ENCODE measurements at places on chromosomes 6 and 20.

DNA sequence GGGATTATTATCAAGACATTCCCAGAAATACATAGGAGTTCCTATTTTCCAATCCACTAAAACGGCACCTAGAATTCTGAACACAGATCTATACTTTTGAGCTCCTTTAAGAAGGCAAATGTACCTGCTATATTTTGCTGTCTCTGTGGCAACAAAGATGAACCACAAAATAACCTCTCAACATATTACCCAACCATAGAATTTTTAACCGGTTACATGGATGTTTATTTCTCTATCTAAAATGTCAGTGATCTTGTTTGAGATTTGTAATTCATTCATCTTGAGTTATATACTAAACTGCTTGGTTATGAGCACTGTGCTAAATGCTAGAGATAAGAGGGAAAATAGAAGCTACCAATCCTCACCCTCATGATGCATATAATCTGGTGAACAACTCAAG lies 117.5 kb upstream of the HMGCLL1 start:
- DNase-seq: no peak

DNA sequence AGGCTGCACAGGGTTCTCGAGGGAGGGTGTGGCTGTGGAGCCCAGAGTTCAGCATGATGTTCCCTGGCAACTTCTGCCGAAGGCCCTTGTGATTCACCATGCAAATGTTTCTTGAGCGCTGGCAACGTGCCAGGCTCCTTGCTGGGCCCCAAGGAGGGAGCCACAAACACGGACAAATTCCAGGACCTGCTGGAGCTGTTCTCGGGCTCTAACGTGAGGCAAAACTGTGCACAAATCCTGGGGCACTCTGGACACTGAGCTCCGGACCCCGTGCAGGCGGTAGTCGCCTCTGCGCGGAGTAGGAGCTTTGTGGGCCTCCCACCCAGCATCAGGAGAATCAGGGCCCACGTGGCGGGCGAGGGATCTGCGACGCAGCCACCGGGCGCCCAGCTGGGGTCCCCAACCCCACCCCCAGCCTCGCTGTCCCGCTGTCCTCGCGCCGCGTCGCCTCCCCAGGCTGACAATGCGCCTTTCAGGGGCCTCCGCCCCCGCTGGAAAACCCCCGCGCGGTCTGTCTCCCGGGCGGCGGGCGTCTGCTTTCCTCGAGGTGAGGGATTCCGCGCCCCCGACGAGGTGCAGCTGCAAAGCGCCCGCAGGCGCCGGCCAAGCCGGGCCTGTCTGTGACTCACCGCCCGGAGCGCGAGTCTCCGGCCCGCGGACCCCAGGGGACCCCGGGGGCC lies 31.7 kb upstream of the SCUBE3 start:
- peak; percentile 14 for DNase-seq

GRCh38 chr6:7112171-7112570 lies 4.4 kb downstream of the RREB1 start:
- DNase-seq: no peak

DNA sequence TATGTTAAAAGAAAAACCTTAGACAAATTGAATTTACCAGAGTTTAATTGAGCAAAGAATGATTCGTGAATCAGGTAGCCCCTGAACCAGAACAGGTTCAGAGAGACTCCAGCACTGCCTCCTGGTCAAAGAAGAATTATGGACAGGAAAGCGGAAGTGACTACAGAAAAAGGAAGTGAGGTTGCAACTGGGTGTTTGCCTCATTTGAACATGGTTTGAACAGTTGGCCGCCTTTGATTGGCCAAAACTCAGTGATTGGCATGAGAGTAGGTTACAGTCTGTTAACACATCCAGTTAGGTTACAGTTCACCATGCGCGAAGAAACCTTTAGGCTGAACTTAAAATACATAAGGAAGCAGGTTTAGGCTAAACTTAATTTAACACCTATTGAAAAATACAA lies 248.8 kb downstream of the TFAP2A start:
- DNase-seq: no peak

DNA sequence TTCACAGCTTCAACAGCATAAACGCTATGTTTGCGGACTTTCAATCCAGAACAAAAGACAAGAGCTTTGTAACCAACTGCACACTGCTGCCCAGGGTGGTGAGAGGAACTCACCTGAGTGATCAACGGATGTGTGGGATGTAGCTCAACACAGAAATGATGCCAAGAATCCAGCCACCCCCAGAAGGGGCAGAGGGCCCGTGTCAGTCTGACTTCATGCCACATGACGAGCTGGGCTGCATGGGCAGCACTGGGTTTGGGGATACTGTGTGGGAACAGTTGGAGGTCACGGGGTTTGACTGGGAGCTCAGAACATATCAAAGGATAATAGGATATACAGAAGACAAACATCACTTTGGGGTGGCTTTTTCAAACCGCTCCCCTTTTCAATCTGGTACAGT lies 79.4 kb upstream of the TRAF3IP2 start:
- no peak for DNase-seq

DNA sequence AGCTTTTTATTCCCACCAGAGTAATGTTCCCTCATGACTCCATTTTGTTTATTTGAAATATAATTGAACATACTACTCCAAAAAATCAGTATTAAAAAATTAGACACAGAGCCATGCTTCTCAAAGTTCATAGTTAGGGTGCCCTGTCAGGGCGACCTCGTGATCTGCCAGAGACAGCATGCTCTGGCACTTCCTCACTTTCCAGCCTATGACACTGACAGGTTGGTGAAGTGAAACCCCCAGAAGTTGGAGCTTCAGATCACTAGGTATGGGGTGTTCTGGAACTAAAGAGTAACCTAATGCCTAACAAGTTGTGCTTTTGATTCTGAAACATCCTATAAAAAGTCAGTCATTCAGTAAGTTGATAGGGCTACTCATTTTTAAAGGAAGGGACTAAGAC lies 93.0 kb downstream of the TBC1D7 start:
- no peak for DNase-seq

DNA sequence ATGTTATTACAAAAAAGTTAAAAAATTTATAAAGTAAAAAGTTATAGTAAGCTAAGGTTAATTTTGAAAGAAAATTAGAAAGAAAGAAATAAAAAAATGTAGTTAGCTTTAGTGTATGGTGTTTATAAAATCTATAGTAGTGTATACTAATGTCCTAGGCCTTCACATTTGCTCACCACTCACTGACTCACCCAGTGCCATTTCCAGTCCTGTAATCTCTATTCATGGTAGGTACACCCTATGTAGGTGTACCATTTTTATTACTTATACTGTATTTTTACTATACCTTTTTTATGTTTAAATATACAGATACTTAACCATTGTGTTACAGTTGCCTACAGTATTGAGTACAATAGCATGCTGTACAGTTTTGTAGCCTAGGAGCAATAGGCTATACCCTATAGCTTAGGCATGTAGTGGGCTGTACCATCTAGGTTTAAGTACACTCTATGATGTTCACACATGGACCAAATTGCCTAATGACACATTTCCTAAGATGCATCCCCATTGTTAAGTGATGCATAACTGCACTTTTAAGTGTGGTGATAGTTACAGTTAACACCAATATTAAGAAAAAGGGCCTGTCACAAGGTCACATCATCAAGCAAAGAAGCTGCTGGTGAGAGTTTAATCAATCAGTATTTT lies 8.0 kb downstream of the CD2AP start:
- no peak for DNase-seq

GRCh38 chr6:32954986-32955802 lies 2.3 kb upstream of the HLA-DMA start:
- DNase-seq: no peak

- no peak for DNase-seq
These were observed 38.1 kb downstream of the PNLDC1 start for GRCh38 chr6:159838020-159838744.

DNA sequence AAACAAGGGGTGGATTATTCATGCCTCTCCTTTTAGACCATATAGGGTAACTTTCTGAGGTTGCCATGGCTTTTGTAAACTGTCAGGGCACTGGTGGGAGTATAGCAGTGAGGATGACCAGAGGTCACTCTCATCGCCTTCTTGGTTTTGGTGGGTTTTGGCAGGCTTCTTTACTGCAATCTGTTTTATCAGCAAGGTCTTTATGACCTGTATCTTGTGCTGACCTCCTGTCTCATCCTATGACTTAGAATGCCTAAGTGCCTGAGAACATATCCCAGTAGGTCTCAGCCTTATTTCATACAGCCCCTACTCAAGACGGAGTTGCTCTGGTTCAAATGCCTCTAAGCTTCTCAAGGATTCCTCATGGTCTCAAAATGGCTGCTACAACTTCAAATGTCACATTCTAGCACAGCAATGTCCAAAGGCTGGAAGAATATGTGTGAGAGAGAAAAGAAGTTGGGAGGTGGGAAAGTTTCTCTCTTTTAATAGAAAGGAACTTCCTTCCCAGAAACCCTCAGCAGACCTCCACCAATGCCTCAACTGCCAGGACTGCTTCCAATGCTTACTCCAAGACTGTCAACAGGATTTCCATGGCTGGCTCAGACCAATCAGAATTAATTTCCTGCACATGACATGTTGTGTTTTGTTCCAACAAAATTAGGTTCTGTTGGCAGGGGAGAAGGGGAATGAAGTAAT lies 46.6 kb upstream of the SLC9A8 start:
- DNase-seq: no peak

GRCh38 chr6:138685257-138685656 lies 88.3 kb upstream of the CCDC28A start:
- no peak for DNase-seq

DNA sequence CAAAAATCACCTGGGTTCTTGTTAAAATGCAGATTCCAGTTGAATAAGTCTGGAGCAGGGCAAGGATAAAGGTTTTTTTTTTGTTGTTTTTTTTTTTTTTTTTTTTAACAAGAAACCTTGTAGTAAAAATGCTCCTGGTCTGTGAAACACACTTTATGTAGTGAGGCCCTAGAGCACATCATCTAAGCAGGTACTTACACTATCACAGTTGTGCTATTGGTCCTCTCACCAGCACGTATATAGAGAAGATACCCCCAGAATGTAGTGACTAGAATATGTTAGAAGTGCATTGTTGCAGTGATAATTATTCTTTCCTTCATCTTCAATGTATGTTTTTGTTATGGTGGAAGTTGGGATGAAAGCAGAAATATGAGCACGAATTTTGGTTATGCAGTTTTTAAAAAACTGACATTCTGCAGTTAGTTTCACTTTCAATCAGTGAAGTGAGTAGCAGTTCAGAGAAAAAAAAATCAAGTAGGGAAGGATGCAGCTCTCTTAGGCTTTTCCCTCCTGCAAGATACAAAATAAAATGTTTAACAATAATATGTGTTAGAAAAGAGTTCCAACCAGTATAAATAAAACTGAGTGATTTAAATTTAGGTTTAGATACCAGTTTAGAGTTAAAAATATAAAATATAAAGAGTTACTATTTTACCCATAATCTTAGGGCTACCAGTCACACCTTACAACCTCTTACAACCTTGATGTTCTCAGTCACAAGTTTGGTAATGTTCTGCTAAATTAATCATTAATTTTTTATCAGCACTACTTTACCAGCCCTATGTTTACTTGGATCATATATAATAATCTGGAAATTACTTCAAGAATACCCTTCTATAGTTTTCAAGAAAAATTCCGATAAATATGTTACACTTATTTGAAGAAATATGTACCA lies 9.2 kb upstream of the DEFB113 start:
- no peak for DNase-seq

DNA sequence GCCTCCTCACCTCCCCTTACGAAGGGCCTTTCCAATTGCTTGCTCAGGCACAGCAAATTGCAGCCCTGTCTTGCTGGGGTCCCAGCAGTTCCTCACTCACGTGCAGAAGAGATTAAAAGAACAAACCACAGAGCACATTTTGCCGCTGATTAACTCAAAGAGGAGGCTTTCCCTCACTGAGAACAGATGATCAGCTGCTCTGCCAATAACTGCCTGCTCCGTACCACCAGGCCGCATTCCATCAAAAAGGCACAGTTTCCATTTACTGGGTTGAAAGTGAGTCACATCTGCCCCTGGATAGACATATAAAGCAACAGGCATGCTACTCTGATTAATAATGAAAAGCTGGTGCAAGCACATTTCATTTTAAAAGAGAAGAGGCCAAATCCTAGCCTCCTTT lies 446.8 kb downstream of the PTPRT start:
- no peak for DNase-seq

GRCh38 chr6:149921361-149921760 lies 1.6 kb downstream of the RAET1G start:
- no peak for DNase-seq

GRCh38 chr20:8849990-8850389 lies 218.9 kb upstream of the PLCB4 start:
- no peak for DNase-seq

DNA sequence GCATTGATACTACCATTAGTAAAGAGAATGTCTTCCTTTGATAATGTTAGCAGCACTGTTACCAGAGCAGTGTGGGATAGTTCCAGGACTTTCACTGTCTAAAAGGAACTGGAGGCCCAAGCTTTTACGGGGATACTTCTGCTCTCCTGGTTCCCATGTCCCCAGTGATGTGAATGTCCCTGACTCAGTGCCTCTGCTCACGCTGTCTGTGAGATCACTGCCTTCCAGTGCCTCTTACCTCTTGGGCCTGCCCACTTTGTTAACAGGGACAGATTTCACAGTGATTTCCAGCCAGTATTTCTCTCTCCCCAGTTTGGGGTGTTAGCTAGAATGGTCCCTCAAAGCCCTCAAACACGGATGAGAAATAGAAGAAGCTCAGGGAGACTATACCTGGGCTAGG lies 14.4 kb downstream of the PTPRA start:
- DNase-seq: peak; percentile 71

- no peak for DNase-seq
These were observed 378.0 kb downstream of the CD109 start for GRCh38 chr6:74073999-74074398.

DNA sequence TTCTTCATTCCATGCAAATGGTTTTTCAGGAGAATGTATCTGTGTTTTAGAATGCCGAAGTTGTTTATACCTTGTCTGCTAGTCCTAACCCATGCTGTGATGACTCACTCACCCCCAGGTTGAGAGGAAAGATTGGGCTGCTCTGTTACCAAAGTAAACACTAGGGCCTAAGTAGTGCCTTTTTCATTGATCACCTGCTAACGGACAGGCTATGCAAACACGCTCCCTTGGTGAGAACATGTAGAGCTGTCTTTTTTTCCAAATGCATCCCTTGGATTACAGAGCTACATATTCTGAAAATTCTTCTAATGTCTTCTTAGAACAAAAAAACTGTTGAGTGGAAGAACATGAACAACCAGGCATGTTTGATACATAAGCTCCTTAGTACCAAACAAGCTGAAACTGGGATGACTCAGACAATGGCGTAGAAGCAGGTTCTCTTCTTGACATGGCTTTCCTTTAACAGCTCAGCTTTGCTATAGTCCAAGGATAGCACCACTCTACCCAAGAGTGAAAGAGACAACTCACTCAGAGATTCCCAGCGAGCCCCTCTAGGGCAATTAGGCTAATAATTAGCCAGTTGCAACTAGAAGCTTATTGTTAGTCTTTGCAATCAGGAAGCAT lies 20.5 kb downstream of the PERP start:
- no peak for DNase-seq

GRCh38 chr6:41191569-41191968 lies 9.4 kb downstream of the TREML2 start:
- DNase-seq: peak; percentile 73
